ENCODE measurements at places on chromosomes 3 and 15. TPM values are rescaled to one million over a fixed set of nuclear protein-coding genes. Genes with fewer than 3 reads are reported as not detected.

BSN gene
- 0.93 TPM for polyA plus RNA-seq

ASB14 gene
- polyA plus RNA-seq: 0.74 TPM

DNA sequence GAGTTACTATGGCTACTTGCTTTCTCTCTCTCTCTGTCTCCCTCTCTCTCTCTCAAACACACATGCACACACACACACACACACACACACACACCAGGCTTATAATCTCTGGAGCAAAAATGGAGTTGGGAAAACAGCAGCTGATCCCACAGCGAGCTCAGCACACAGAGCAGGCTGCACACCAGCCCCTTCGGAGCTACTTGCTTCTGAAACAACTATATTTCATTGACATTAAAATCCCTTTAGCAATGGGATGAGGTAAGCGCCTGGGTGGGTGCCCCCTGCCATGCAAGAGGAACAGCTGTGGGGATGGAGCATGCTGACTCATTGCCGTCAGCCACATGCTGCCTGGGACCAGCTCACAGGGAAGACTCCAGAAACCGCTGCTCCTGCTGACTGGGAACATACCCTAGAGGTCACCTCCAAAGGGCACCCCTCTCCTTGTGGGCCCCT, 45.7 kb downstream of the B3GNT5 start:
- DNase-seq: no peak

DNA sequence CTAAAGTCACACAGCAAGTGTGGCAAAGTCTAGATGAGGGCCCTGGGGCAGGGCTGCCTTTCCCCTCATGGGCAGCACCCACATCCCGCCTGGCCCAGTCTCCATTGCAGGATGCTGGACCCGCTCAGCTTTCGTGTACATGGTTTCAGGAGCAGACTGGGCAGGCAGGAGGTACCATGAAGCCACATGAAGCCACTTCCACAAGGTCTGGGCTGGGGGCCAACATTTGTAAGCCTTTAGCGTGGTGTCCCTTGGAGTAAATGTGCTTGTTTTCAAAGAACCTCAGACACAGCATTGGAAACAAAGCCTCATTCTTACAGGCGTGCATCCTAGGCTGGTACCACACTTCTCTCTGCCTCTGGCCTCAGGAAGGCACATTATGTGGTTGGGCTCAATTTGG, 34.5 kb downstream of the UMPS start:
- no peak for DNase-seq

DNA sequence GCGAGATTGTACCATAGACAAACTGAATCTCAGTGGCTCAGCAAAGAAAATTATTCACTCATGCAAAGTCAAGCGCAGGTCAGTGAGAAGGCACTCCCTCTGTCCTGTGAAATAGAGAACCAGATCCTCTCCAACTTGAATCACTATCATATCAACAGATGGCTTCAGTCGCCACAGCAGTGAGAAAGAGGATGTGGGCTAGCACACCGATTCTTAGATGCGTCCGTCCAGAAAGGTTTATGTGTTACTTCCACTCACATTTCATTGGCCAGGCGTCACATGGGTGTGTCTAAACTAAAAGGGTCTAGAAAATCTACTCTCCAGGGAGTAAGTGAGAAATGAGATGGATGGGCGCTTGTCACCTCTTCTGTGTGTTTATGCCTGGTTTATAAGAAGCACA, 141.6 kb upstream of the KBTBD8 start:
- no peak for DNase-seq

- no peak for DNase-seq
These were observed 28.8 kb downstream of the RAB8B start for GRCh38 chr15:63218100-63218808.

- DNase-seq: no peak
These were observed 115.1 kb upstream of the FAM174B start for GRCh38 chr15:92770641-92771040.

DNA sequence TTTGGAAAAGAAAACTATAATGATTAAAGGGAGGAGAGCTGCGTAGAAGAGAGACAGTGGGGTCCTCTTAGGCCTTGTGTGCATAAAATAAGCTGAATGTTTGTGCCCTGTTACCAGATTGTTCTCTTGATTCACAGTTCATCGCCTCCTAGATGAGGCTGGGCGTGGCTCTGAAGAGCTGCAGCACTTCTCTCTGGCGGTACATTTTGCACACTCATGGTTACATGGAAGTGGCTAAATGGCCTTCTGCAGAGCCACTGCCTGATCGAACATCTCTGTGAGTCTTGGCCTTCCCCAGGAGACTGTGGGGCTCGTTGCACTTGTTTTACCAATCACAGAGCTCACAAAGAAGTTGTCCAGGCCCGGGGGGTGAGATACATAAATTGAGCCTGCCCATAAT, 208.8 kb downstream of the GABRG3 start:
- no peak for DNase-seq

- DNase-seq: no peak
These were observed 1068.6 kb upstream of the CADM2 start for GRCh38 chr3:83890039-83890762.

GRCh38 chr3:156400062-156400461, 154.9 kb downstream of the SSR3 start:
- DNase-seq: no peak

Data from right renal cortex interstitium (tissue), 3 donors.